ENCODE measurements at places on chromosomes 12 and 14.

DNA sequence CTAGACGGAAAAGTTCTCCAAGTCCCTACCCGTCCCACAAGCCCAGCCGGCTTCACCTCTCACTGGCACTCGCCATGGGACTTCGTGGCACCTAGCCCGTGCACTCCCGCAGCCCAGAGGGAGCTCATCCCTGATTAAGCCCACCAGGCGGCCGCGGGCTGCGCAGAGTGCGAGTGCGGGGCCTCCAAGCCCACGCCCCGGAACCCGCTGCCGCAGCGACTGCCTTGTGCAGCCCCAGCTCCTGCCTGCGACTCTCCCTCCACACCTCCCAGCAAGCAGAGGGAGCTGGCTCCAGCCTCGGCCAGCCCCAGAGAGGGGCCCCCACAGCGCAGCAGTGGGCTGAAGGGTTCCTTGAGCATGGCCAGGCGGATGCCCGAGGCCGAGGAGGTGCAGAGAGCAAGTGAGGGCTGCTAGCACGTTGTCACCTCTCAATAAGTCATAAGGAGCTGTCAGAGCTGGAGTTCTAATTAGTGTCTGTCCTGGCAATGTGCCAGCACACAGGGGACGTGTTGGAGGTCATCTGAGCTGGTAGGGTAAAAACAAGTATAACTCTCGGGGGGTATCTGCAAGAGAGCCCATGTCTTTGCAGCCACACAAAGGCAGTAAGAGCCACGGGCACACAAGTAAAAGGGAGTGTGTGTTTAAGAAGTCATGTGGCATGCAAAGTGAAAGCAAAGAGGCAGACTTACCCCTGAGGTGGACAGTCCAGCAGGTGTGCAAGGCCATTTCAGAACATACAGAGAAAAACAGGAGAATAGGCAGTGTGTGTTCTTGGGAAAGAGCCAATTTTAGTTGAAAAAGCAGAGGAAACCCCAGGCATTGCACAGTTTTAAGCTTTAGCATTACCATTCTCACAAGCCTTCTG lies 27.1 kb upstream of the TMTC2 start:
- DNase-seq: no peak

DNA sequence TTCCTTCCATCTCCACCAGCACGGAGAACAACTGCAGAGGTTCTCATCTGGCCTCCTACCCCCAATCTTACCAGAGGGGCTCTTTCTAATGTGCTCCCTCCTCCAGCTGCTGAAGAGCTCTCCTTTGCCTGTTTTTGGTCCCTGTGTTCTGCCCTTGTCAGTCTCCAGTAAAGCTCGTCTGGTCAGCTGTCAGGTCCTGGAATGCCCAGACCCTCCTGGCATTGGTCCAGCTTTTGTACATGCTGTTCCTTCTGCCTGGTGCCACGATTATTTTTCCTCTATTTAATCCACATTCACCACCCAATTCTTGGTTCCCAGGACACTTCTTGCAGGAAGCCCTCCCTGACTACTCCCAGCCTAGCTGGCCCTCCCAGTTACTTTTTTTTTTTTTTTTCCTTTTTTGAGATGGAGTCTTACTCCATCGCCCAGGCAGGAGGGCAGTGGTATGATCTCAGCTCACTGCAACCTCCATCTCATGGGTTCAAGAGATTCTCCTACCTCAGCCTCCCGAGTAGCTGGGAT lies 6.5 kb downstream of the SLC8B1 start:
- no peak for DNase-seq

DNA sequence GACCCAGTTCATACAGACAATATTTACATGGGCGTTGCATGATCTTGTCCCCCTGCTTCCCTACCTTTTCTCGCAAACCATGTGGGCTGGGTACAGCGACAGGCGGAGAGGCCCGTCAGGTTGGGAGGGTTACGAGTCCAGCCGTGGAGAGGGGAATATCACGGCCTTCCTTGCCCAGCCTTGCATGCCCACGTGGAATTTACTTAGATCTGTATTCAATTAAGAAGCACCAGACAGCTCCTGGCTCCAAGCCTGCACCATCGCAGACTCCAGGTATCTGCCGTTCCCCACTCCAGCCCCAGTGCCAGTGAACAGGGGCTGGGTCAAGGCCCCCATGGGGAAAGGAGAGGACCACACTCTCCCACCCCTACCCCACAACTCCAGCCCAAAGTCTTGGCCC lies 29.8 kb downstream of the BCL11B start:
- DNase-seq: no peak

GRCh38 chr14:34171431-34172172 lies 220.7 kb upstream of the EGLN3 start:
- no peak for DNase-seq

DNA sequence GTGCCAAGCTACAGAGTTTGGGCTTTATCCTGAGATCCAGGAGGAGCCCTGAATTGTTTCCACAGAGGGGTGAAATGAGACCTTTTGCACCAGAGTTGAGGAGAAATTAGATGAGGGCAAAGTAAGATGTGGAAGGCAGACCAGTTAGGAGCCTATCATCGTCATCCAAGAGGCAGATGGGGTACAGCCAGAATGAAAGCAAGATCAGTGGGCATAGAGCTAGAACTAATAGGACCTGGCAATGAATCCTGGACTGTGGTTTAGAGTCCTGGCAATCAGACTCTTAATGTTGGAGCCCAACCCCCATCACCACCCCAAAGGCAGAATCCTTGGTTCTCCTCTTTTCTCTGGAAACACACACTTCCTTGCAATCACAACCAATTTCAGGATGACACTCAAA lies 166.6 kb upstream of the HMGA2 start:
- DNase-seq: no peak

DNA sequence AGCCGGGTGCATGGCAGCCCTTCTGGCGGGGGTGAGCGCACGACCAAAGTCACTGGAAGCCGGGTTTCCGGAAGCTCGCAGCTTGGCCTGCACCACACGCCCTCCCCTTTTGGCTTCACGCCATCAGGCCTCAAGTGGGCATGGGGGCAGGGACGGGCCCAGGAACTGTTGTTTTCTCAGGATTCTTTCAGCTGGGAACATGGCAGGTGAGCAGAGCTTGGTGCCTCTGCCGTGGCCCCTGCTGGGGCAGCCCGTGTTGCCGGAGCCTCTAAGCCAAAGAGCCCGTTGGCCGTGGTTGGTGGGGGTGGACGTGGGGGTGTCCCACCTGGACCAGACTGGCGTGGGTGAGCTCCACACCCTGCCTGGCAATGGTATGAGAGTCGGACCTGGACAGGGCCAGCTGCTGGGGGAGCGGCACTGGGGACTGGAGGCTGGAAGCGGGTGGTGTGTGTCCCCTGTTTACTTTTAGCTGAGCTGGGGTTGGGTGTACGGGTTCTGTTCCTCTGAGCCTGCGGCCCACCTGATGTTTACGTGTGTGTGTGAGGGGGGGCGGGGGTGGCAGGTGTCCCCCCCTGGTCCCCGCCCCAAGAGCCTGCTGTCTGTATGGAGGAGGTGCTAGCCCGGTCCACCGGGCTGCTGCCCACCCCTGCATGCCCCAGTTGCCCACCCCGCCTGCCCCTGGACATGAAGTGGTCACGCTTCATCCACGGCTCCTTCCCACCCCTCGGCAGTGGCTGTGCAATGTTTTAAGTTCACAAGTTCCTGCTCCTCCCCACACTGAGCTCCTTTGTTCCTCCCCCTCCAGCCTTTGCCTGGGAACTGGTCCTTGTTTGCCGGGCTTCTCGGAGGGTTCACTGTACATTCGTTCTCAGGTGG lies 28.7 kb upstream of the PLD4 start:
- DNase-seq: no peak

DNA sequence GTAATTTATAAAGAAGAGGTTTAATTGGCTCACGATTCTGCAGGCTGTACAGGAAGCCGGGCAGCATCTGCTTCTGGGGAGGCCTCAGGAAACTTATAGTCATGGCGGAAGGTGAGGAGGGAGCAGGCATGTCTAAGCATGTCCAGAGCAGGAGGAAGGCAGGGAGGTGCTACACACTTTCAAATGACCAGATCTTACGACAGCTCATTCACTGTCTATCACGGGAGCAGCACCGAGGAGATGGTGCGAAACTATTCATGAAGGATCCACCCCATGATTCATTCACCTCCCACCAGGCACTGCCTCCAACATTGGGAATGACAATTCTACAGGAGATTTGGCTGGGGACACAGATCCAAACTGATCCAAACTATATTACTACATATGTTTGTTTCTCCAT lies 10.0 kb downstream of the SFSWAP start:
- DNase-seq: no peak

All from AG04449 (cell line).